ENCODE measurements at places on chromosomes 11 and 22.

DNA sequence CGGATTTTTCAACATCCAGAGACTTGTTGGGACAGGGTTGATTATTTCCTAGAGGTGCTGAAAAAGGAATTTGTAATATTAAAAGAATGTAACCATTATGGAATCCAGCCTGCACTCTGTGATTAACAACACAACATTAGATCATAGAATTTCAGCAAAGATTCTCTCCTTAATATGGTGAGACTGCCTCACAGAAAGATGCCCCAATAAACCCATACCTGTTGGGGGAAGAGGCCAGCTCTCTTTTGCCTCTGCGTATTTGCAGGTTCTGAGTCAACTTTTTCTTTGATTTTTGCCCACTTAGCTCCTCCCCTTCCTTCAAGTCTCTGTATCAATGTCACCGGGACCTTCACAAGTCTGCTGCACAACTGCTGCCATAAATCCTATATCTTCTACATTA, 12.4 kb upstream of the MTMR3 start:
- no peak for DNase-seq

- DNase-seq: no peak
Measured at GRCh38 chr11:134789104-134789503, 377.1 kb upstream of the B3GAT1 start.

DNA sequence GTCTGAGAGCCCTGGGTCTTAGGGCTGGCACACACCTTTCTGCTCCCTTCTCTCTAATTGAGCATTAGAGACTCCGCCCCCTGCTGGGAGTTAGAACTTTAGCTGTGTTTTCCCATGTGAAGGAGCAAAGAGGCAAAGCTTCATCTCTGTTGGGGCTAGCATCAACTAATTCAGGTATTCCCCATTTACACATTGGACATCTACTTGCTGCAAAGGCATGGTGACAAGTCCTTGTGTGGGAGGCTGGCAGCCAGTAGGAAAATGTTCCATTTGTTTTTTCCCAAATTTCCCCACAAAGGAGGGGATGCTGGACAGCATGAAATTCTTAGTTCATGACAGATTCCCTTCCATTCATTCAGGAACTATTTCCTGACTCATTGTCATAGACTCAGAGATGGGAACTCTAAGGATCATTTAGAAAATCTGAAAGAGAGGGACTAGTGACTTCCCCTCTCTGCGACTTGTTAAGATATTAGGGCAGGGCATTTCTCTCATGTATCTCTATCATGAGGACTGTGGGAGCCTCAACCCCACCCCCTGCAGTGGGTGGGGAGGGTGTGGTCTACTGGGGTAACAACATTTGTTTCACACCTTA, 3.6 kb downstream of the CD44 start:
- no peak for DNase-seq

DNA sequence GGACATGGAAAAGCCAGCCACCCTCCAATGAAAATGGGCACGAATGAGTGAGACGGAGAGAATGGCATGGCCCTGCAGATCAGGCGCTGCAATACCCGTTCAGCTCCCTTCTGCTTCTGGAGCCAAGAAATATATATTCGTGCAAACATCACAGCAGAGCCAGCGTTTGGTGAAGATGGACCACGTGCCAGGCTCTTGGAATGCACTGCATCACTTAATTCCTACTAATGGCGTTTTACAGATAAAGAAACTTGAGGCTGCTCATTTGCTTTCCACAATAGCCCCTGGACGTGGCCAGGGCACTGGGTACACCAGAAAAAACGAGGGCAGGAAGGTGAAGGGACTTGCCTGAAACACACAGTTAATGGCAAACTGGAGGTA, 1.6 kb upstream of the FXYD2 start:
- no peak for DNase-seq

GRCh38 chr11:27158456-27159334, 118.1 kb downstream of the BBOX1 start:
- DNase-seq: no peak
